A549 treated with Mapracorat at 1 μM for 4 hours (cell line): ENCODE measurements at places on chromosomes 4 and X. TPM values are rescaled to one million over a fixed set of nuclear protein-coding genes. Genes with fewer than 3 reads are reported as not detected.

The ZIC3 gene
- total RNA-seq: not detected in 5 replicates

The SEC31A gene
- 78.3 to 87.2 TPM (median 81.0 TPM) in 5 replicates for total RNA-seq

The ASB12 gene
- total RNA-seq: 0.12 TPM in 1 of 5 replicates, not detected in the others

The PGAM4 gene
- 0.25 to 0.52 TPM (median 0.36 TPM) in 4 of 5 replicates, not detected in the other for total RNA-seq

The SSX1 gene
- total RNA-seq: not detected in 5 replicates

The FGG gene
- total RNA-seq: 4.5 to 9.9 TPM (median 5.5 TPM) in 5 replicates

The TRIM60 gene
- total RNA-seq: not detected in 5 replicates

The GPC3 gene
- not detected in 5 replicates for total RNA-seq

The GABRG1 gene
- not detected in 5 replicates for total RNA-seq

The OTUD6A gene
- not detected in 5 replicates for total RNA-seq

The TRO gene
- 0.35 to 1.4 TPM (median 0.90 TPM) in 5 replicates for total RNA-seq

The C4orf51 gene
- not detected in 5 replicates for total RNA-seq

The HMGN5 gene
- 1.6 to 3.8 TPM (median 2.4 TPM) in 5 replicates for total RNA-seq

The CYBB gene
- total RNA-seq: 0.02 to 0.12 TPM (median 0.05 TPM) in 4 of 5 replicates, not detected in the other

The GPR50 gene
- total RNA-seq: 0.10 to 0.25 TPM (median 0.21 TPM) in 5 replicates

The BMP3 gene
- total RNA-seq: not detected in 5 replicates

The C4orf33 gene
- 3.5 to 7.3 TPM (median 4.6 TPM) in 5 replicates for total RNA-seq

The SPON2 gene
- 0.41 to 0.60 TPM (median 0.53 TPM) in 5 replicates for total RNA-seq

The KLHL13 gene
- total RNA-seq: 0.17 to 0.34 TPM (median 0.22 TPM) in 5 replicates

The ARHGEF6 gene
- 0.05 to 0.27 TPM (median 0.11 TPM) in 5 replicates for total RNA-seq

The TRIM75 gene
- not detected in 5 replicates for total RNA-seq

The NPFFR2 gene
- not detected in 5 replicates for total RNA-seq

The KLB gene
- total RNA-seq: 0.08 to 0.16 TPM (median 0.13 TPM) in 5 replicates

The AMOT gene
- 0.02 to 0.04 TPM in 2 of 5 replicates, not detected in the others for total RNA-seq

The PAGE2B gene
- total RNA-seq: not detected in 5 replicates

The SSX2 gene
- total RNA-seq: not detected in 5 replicates

The LIMCH1 gene
- 34.0 to 51.3 TPM (median 46.4 TPM) in 5 replicates for total RNA-seq

The SMIM9 gene
- total RNA-seq: not detected in 5 replicates

The GPC4 gene
- 0.05 to 0.06 TPM in 2 of 5 replicates, not detected in the others for total RNA-seq

The LUZP4 gene
- total RNA-seq: not detected in 5 replicates

The CLDN34 gene
- not detected in 5 replicates for total RNA-seq

The DNAAF6 gene
- total RNA-seq: not detected in 5 replicates

The SMIM10 gene
- 0.08 to 0.11 TPM (median 0.09 TPM) in 5 replicates for total RNA-seq

The PAGE4 gene
- total RNA-seq: not detected in 5 replicates

The CTAG1A gene
- total RNA-seq: not detected in 5 replicates

The GRIA3 gene
- not detected in 5 replicates for total RNA-seq

The RFC1 gene
- total RNA-seq: 16.5 to 21.2 TPM (median 17.7 TPM) in 5 replicates

The RHOXF2B gene
- not detected in 5 replicates for total RNA-seq

The ZBTB49 gene
- 2.3 to 2.7 TPM (median 2.5 TPM) in 5 replicates for total RNA-seq

The GPR143 gene
- 0.08 to 0.37 TPM (median 0.24 TPM) in 5 replicates for total RNA-seq

The GSX2 gene
- not detected in 5 replicates for total RNA-seq

The SSX2B gene
- total RNA-seq: not detected in 5 replicates

The TRIM61 gene
- total RNA-seq: not detected in 5 replicates

The CDKL2 gene
- 0.82 to 1.0 TPM (median 0.91 TPM) in 5 replicates for total RNA-seq

The SPANXA1 gene
- total RNA-seq: 0.38 to 0.45 TPM in 2 of 5 replicates, not detected in the others

The RIBC1 gene
- 0.53 to 1.0 TPM (median 0.76 TPM) in 5 replicates for total RNA-seq

The PDGFC gene
- 2.1 to 4.0 TPM (median 3.1 TPM) in 5 replicates for total RNA-seq

The OPRPN gene
- not detected in 5 replicates for total RNA-seq

The RAB9B gene
- total RNA-seq: 0.04 TPM in 1 of 5 replicates, not detected in the others
